Esophagus squamous epithelium (tissue), 5 donors: ENCODE measurements at places on chromosomes 12 and 14.

GRCh38 chr14:32564596-32564995 lies 235.5 kb downstream of the AKAP6 start:
- DNase-seq = no peak

- no peak for DNase-seq
Measured at GRCh38 chr14:62691647-62692489, 353.4 kb downstream of the KCNH5 start.

- no peak for DNase-seq
Measured at GRCh38 chr14:71714225-71714624, 218.0 kb upstream of the RGS6 start.

DNA sequence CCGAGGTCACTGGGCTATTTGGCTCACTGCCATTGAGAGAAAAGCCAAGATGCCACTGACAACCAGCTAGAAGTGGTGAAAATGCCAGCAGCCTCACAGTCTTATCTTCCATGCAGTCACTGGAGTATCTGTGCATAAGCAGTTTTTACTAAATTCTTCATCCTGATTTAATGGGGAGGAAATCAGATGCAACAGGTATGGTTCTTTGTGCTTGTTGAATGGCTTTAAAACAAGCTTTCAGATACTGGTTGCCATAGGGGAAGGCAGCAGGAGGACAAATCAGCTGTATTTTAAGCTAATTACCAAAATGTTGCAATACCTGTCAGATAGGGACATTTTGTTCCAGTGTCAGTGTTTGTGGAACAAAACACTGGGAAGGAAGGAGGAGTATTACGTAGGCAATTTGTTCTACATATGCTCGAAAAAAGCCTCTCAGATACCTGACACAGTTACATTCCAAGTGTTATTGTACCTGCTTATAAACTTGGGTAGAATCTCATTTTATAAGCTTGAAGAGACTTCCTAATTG lies 54.1 kb upstream of the ARHGAP5 start:
- no peak for DNase-seq
